ENCODE measurements at places on chromosomes 3 and 15.

DNA sequence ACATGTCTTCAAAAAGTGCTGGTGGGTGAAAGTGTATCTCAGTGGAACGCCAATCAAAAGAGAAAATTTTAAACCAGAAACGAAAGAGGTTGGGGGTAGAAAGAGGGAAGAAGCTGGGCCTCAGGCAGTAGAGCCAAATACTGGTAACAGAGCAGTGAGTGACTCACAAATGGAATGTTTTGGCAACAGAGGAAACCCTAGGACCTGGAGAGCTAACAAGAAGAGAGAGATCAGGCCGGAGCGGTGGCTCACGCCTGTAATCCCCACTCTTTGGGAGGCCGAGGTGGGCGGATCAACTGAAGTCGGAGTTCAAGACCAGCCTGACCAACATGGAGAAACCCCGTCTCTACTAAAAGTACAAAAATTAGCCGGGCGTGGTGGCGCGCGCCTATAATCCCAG, 450.8 kb upstream of the NAALADL2 start:
- no peak for DNase-seq

DNA sequence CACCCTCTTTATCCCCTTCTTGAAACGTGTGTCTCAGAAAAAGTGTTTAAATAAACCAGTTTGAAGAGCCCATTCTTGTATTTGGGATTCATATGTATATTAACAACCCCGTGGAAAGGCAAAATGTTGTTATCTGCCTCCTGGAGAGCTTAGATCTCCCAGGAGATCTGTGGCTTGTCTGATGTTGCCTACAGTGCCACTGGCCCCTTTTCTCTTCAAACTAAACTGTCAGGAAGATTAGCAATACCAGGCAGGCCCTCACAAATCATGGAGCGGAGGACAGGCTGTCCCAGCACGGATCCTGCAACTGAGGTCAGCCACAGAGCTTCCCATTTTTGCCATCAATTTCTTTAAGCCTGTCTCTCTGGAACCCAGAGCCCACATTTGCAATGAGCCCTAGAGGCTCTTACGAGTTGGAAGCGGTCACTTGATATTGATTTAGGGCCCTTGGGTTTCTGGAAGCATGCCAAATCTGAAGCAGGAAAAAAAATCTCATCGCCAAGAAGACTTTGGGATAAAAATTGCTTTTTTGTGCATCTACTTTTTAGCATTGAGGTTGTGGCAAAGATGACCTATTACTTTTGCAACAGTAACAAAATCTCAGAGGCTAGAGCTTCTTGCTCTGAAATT, 234.1 kb downstream of the OPA1 start:
- DNase-seq = no peak

- DNase-seq = no peak
These were observed 1359.8 kb downstream of the ZPLD1 start for GRCh38 chr3:103794656-103795055.

DNA sequence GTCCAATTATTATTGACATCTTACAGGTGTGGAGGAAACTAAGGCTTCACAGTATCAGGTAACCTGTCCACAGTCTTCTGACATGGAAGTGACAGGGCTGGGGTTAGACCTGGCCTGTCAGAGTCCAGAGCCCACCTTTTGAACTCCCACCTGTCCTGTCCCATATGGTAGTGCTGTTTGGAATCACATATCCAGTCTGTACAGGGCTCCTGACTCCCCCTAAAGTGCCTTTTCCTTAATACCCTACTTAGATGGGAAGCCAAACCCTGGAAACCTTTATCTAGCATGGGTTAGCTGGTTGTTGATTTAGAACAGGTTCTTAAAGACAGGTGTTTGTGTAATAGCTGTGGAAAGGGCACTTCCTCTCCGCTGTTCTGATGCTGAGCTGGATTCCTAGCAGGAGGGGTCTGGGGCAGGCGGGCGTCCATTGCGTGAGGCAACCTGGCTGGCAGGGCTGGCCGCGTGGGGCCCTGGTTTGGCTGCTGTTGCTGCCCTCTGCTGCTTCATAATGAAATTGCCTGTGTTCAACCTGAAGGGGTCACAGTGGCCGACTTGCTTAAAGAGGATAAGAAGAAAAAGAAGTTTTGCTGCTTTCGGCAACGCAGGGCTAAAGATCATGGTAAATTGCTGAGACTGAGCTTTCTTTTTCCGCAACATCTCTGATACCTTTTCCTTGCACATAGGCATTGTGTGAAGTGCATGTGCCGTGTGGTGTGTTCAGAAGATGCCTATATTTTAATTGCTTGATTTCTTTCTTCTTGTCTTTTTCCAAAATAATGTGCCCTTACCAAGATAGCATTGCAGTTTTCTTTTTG, 136.2 kb downstream of the CHDH start:
- DNase-seq = peak; percentile 38

GRCh38 chr3:187919048-187919447, 173.8 kb upstream of the BCL6 start:
- DNase-seq = peak; percentile 53

- DNase-seq = no peak
These were observed 9.5 kb downstream of the TYRO3 start for GRCh38 chr15:41568350-41569017.

All from activated CD8-positive, alpha-beta memory T cell treated with anti-CD3 and anti-CD28 coated beads for 4 hours (primary cell).